ENCODE measurements at places on chromosomes 1 and 21.

DNA sequence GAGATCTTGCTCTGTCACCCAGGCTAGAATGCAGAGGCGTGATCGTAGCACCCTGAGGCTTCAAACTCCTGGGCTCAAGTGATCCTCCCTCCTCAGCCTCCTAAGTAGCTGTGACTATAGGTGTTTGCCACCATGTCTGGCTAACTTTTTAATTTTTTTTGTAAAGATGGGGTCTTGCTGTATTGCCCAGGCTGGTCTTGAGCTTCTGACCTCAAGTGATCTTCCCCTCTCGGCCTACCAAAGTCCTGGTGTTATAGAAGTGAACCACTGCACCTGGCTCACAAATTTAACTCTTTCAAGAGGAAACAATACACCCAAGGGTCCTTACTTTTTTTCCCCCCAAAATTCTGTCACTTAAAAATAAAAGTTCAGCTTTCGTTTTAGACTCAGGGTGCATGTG, 62.3 kb downstream of the GALNT2 start:
- no peak for DNase-seq

GRCh38 chr21:15422783-15423182, 307.0 kb upstream of the USP25 start:
- DNase-seq = no peak

- DNase-seq = no peak
Measured at GRCh38 chr1:46456411-46456963, 33.1 kb upstream of the DMBX1 start.

GRCh38 chr1:172351754-172352161, 68.7 kb upstream of the C1orf105 start:
- DNase-seq = no peak

DNA sequence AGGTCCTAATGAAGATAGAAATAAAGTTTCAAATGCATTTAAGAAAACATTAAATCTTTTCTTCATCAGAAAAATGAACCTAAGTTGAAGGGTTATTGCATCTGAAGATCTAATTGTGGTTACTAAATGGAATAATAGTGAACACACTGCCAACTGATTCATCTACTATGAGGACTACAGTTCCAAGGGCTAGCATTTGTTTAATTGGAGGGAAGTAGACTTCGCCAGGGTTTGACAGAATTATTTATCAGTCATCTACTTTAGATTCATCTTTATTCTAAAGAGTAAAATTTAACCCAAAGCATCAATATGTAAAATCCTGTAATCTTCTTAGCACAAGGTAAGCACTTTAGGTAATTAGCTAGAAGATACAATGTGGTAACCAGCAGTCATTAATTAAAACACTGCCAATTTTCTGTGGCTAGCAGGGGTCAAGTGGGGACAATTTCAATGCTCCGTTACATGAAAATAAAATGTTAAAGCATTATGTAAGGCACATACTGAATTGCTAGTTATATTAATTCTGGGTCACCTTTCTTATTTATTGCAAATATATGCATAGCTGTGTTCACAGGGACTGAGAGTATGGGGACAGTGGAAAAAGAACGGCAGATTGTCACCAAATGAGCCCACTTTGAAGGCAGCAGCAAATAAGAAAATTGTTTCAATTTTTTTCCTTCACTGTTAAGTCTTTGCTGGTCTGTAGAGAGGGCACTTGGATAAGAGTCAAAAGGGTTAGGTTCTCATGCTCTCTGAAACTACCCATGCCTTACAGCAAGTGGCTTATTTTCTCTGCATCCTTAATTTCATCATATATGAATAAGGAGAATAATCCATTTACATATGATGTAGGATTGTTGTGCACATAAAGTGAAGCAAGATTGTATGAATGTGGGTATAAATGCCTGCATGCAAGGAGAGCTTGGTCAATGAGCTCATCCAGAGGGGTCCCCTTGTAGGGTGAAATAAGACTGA, 416.0 kb downstream of the PCP4 start:
- DNase-seq = no peak

DNA sequence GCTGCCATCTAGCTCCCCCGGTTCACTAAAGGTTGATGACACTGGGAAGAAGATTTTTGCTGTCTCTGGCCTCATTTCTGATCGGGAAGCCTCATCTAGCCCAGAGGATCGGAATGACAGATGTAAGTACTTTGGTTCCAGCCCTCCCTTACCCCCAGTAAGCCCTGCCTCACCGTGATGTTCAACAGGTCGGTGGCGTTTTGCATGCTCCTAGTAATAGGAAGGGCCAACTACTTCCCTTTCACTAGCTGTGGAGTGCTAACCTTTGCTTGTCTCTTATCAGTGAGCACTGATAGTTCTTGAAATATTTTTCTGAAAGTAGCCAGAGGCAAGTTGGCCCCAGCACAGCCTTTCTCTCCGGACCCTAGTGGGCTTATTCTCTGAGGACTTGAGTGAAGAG, 7.5 kb downstream of the RNF220 start:
- no peak for DNase-seq

DNA sequence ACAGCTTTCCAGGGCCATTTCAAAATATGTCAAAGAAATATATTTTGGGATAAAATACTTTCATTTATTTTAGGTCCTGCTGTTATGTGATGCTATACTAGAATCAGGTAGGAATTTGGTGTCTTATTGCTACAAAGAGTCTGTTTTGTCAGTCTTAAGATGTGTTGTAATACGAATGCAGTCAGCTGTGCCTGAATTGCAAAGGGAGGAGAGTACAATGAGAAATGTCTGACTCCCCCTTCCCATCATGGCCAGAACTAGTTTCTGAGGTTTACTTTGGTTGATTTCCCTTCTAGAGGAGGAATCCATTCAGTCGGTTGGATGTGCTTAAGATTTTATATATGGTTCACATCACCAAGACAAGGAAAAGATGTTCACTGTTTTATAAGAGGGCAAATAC, 75.7 kb upstream of the TNFSF18 start:
- no peak for DNase-seq

DNA sequence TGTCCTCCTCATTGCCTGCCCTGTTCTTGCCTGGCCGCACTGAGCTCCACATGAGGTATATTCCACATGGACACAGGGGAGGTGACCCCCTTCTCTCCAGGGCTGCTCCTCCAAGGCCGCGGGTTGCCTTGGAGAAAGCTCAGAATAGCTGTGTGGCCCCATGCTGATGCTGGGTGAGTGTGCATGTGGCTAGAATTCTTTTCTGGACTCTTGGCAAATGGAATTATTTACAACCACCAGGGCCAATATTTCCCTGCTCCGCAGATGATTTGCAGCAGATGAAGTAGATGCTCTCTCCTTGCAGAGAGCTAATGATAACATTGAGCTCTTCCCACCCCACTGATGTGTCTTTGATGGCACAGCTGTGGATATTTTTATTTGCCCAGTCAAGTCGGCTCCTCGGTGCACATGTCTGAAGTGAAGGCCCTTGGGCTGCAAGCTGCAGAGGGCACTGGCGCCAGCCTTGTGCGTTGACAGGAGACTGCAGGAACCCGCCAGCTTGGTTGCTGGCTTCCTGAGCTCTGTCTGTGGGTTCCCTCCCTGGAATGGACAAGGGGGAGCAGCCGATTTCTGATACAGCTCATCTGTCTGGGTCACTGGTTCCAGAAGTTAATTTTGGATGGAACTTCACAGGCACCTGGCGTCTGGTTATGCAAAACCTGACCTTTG, 404.7 kb upstream of the VAMP3 start:
- DNase-seq = no peak

DNA sequence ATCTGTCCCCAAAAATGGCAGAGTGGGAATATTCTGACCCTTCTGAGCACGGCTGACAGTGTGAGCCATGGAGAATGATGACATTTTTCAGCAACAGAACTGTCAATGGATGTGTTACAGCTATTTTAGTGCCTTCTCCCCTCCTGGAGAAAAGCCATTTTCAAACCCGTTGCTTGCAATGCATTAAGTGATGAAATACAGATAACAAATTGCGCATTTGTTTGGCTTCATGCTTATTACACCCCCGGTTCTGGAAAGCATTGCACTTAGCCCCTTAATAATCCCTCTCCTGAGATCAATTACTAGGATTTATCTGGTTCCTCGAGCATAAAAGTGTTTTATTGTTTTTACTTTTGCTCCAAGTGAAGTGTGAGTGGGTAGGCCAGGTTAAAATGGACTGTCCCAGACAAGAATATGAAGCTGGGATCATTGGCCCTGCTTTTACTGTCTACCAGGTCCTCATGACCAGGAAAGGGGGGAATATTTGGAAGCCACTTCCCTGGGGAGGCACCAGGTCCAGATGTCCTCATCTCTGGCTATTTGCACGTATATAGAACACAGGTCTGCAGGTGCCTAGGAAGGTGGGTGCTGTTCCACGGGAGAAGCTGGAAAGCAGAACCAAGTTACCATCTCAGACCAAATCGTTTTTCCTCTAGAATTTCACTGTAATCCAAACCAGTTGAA, 37.5 kb upstream of the HHAT start:
- no peak for DNase-seq

DNA sequence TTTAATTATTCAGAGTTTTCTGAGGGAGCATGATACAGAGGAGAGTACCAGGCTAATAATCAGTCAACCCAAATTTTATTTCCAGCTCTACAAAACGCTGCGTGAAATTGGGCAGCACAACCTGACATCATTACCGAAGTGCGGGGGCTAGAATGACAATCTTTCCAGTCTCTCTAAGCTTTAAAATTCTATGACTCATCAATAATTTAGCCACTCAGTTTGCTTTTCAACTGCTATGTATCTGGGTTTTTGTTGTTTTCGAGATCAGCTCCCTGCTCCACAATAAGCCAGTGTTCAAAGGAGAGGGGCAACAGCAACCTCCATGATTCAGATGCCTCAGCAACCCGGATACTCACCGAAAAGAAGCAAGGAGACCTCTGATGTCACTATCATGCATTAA, 13.9 kb downstream of the SORT1 start:
- DNase-seq = no peak

- DNase-seq = no peak
Measured at GRCh38 chr1:40750451-40750908, 33.1 kb upstream of the KCNQ4 start.

GRCh38 chr1:172885971-172886370, 164.8 kb downstream of the TNFSF18 start:
- DNase-seq = no peak

DNA sequence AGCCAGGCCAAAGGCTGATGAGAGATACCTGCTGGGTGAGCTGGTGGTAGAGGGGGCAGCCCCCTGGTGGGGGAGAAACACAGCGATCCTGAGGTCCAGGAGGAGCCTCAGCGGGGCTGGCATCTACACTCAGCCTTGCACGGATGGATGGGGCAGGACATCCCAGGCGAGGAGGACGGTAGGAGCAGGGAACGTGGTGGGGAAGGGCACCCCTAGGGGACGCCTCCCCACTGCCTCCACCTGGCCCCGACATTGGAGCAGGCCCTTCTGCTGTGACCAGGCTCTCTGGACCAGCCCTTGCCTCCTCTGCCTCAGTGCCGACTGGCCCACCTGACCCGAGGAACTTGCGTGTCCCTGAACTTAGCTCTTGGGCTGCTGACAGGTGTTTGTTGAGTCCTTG, 6.4 kb upstream of the MMEL1 start:
- DNase-seq = no peak

DNA sequence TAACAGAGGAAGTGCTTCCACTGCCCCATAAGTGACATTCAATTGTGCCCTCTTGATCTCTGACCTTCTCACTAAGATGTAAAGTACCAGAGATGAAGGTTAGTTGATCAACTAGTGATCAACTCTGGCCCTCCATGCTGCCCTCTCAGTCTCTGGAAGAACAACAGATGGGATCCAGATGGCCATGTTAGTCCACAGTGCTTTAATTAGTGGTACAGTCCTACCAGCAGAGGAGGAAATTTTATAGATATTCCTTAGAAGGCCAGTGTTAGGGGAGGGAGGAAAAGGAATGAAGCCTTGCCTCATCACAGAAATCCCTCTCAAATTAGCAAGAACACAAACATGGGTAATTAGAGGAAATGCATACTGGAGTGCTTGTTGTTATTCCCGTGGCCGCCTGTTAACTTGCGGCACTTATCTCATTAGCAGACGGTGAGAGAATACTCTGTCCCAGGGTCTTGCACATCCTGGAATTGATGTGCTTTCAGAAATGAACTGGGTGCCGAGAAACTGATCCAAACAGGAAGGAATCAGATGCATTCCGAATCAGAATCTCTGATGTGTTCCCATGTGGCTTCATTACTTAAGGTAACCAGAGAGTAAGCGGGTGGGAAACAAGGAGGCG, 91.1 kb upstream of the RGS4 start:
- no peak for DNase-seq

GRCh38 chr1:78437941-78438340, 52.8 kb upstream of the PTGFR start:
- DNase-seq = no peak

DNA sequence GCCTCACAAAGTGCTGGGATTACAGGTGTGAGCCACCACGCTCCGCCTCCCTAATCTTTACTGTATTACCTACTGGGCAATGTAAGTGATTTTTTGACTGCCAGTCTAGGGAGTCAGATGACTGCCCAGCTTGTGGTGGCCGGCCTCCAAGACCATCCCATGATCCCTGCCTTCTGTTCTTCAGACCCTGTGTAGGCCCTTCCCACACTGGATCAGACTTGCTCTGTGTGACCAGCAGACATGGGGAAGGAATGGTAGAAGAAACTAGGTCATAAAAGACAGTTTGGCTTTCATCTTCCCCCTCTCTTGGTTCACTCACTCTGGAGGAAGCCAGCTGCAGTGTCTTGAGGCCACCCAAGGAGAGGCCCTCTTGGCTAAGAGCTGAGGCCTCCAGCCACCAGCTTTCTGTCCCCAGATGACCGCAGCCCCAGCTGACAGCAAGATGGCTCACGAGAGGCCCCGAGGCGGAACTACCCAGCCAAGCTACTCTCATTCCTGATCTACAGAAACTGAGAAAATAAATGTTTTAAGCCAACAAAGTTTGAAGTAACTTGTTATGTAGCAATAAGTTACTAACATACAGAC, 14.5 kb upstream of the CBR3 start:
- no peak for DNase-seq

DNA sequence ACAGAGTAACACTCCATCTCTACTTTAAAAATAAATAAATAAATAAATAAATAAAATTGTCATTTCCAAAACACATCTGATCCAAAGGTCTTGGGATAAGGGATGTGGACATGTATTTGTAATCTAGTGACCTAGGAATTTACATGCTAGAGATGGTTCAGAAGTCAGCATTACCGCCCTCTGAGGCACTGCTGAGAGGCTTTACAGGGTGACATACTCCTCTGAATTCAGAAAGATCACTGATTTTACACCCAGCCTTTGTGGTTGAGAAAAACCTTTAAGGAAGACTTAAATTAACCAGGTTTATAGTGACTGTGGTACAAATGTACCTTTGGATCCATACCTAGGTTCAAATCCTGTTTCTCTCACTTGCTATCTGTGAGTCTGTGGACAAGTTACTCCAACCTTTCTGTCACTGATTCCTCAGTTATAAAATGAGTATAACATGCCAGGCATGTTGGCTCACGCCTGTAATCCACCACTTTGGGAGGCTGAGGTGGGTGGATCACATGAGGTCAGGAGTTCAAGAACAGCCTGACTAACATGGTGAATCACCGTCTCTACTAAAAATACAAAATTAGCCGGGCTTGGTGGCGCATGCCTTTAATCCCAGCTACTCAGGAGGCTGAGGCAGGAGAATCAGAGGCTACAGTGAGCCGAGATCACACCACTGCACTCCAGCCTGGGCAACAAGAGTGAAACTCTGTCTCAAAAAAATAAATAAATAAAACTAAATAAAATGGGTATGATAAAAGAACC, 20.1 kb downstream of the OSBPL9 start:
- DNase-seq = no peak

GRCh38 chr1:110645821-110646735, 28.7 kb downstream of the KCNA3 start:
- no peak for DNase-seq

- no peak for DNase-seq
Measured at GRCh38 chr21:35423709-35424108, 374.6 kb upstream of the RUNX1 start.

GRCh38 chr1:66364578-66365391, 169.2 kb upstream of the SGIP1 start:
- no peak for DNase-seq
